KG1 (cell line): ENCODE measurements at places on chromosomes 1 and 21.
A peak's percentile ranks its signal among the peaks of the same experiment; 100 is the strongest.

DNA sequence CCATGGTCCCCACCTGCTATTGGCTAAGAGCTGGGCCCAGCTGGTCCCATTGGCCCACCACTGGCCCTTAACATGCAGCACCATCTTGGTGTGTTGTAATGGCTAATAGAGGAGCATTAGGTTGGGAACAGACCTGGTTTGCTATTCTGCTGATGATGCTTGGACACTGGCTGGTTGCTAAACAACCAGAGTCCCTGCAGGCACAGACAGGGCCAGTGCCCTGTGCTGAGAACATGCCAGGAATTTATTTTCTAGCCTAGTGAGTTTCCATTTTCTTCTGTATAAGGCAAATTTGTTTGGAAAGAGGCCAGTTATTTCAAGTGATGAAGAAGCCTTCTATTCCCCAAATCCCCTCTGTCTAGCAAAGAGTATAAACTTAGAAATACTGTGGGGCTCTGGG is 42.9 kb upstream of the TDRD10 start:
- no peak for DNase-seq

DNA sequence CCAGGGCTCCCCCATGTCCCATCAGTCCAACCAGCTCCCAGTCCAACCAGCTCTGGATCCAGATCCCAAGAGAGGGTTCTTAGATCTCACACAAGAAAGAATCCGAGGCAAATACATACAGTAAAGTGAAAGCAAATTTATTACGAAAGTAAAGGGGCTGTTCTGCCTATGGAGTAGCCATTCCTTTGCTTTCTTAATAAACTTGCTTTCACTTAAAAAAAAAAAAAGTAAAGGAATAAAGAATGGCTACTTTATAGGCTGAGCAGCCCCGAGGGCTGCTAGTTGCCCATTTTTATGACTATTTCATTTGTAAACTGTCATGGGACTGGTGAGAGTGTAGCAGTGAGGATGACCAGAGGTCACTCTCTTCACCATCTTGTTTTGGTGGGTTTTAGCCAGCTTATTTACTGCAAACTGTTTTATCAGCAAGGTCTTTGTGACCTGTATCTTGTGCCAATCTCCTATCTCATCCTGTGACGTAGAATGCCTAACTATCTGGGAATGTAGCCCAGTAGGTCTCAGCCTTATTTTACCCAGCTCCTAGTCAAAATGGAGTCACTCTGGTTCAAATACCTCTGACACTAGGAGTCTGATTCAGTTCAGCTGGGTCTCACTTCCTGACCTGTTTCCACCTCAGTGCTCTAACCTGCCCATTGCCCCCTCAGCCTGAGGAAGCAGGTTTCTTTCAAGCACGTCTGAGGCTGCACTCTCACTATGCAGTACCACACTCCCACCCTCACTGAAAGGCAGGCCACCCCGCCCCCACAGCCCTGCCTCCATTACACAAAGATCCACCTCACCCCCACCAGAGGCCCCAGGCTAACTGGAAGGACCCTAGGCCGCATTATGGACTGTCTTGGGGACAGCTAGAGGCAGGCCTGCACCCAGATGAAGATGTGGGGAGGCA is 26.5 kb upstream of the ATP2B4 start:
- DNase-seq, result no peak

DNA sequence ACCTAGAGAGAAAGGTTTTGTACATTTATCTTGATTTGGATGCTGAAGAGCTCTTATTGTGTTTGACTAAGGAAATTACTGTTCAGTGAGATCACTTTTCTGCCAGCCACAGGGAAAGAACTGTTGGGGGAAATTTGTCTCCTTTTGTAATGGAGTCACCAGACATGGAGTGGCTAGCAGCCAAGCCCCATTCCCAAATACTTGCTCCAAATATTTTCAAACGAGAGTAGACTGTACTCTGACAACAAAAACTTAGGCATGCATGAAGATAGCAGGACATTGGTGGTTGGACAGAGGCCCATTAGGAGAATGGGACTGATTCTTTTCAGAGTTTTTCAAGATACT is 21.1 kb downstream of the IPO9 start:
- no peak for DNase-seq

GRCh38 chr1:36925251-36925650 is 109.1 kb downstream of the GRIK3 start:
- DNase-seq, result no peak

DNA sequence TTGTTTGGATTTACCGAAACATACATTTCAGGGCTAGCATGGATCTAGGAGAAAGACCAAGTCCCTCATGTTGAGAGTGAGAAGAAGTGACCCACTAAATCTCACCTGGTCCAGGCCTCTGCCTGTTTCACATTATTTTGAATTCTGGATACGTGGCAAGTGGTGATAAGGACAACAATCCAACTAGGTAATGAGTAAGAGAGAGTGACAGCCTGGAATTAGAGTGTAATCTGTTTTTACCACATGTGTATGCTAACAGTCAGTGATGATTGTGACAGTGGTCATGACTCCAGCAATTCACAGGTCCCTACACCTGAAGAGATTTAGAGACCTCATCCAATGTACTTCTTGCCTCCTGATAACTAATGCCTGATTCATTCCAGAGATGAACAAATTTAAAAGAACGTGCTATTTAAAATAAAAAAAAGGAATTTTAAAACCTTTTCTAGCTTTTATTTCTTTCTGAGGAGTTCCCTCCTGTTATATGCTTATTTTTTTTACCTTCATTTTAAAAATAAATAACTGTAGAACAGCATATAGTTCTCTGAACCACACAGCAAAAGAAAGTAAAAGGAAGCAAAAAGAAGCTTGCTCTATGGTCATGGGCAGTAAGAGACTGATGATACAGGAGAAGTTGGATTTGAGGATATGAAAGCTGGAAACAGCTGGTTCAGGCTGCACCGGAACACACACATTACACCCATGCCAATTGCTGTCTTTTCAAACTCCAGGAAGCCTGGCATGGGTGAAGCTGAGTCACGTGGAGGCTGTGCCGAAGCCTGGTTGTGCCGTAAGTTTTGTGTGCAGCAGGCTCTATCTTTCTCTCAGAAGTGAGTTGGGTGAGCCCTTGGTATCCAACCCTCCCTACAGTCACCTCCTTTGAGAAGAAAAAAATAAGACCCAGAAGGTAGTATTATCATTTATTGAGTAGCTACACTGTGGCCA is 14.7 kb downstream of the C1orf116 start:
- no peak for DNase-seq

DNA sequence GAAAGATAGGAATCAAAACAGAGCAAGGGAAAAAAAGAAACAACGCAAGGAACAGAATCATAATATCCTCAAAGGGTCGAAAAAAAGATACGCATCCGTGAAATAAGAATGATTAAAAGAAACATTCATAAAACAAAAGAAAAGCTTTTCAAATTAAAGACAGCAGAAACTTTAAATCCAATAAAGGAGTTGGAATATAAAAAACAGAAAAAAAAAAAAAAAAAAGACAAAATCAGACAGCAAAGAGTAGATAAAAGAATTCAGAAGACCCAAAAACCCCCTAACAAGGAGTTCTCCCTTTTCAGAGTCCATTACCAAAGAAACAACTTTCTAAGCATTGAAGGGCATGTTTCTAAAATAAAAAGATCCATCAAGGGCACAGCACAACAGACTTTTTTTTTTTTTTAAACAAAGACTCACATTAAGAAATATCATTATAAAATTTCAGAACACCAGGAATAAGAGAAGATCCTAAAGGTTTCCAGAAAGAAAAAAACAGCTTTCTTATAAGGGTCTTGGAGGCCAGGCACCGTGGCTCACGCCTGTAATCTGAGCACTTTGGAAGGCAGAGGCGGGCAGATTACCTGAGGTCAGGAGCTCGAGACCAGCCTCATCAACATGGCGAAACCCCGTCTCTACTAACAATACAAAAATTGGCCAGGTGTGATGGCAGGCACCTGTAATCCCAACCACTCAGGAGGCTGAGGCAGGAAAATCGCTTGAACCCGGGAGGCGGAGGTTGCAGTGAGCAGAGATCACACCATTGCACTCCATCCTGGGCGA is 44.7 kb downstream of the ENAH start:
- no peak for DNase-seq

- DNase-seq, result no peak
These were observed 134.4 kb upstream of the PRDX6 start for GRCh38 chr1:173342736-173343135.

GRCh38 chr1:57192222-57192621 is 226.4 kb upstream of the C8B start:
- no peak for DNase-seq

DNA sequence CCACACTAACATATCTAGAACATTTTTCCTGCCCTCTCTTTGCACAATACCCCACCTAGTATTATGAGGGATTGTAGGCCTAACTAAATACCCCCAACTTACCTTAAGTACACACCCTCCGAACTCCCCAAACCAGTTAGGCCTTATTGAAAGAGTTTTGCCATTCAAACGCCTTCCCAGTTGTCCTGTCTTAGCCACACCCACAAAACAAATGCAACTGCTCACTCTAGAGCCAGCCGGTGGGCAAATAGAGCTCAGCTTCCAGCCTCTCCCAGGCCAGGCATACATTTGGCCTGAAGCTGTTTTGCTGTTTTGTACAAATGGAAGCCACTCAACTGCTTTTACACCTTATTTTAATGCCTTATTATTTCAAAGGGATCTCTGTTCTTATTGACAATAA is 224.2 kb upstream of the RUNX1 start:
- no peak for DNase-seq

DNA sequence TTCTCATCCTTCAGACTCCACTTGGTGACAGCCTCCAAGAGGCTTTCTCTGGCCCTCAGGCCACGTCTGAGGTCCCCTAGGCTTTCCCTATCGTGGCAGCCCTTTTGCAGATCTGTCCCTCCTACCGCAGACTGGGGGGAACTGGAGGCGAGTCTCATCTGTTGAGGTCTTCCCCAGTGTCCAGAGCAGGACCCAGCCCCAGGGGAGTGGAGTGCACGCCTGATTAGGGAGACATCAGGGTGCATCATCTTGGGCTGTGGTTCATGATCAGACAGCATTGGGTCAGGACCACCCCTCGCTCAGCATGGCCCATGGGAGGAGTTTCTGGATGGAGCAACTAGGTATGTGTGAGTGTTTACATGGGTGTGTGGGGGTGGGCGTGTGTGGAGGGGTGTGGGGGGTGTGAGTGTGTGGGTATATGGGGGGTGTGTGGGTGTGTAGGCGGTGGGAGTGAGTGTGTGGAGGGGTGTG is 8.5 kb upstream of the MATN1 start:
- no peak for DNase-seq

- no peak for DNase-seq
These were observed 23.4 kb upstream of the EVA1B start for GRCh38 chr1:36346741-36347370.

- no peak for DNase-seq
These were observed 35.6 kb upstream of the PUM1 start for GRCh38 chr1:31101147-31101502.

DNA sequence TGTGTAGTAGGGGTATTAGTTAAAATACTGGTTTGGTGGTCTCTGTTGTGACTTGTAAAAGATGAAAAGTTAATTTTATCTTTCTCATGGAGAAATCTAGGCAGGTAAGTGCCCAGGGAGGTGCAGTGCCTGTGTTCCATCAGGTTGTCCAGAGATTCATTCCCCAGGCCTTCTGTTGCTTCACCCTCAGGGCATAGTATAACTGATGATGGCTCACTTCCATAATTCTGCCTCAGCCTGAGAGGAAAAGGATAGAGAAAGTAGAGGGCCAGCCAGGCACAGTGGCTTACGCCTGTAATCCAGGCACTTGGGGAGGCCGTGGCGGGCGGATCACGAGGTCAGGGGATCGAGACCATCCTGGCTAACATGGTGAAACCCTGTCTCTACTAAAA is 153.9 kb downstream of the FMN2 start:
- DNase-seq, result no peak

DNA sequence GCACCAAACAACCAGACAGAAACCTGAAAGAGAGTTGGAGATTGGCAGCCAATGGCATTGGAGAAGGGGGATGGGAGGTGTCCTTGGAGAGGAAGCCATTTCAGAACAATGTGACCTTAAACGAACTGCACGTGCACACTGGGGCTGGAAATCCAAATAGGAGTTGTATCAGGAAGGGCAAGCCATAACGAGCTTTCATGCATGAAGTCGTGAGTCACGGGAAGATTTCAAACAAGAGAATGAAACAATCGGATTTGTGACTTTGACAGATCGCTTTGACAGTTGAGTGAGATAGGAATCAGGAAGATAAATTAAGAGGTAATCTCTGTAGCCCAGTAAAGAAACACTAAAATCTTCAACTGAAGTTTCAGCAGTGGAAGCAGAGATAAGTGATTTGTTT is 445.8 kb upstream of the ZP4 start:
- DNase-seq, result no peak

- no peak for DNase-seq
These were observed 59.0 kb upstream of the TEKT2 start for GRCh38 chr1:36024847-36025246.

DNA sequence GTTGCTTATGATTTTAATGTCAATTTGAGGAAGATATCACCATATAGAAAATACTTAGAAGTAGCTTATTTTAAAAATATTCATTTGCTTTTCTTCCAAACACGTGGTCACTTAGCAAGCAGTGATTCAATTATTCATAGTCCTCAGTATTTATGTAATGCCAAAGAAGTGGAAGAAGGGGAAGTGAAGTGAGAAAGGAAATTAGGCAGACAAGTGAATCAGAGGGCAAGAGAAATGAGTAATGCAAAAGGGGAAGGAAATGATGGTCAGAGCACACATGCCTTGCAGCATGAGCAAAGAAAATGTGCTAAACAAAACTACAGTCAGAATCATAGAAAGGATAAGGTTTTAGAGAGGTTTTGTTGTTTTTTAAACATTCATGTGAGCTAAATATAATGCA is 31.8 kb downstream of the SDCCAG8 start:
- peak; percentile 41 for DNase-seq

GRCh38 chr21:41228492-41228891 is 60.5 kb downstream of the BACE2 start:
- no peak for DNase-seq

DNA sequence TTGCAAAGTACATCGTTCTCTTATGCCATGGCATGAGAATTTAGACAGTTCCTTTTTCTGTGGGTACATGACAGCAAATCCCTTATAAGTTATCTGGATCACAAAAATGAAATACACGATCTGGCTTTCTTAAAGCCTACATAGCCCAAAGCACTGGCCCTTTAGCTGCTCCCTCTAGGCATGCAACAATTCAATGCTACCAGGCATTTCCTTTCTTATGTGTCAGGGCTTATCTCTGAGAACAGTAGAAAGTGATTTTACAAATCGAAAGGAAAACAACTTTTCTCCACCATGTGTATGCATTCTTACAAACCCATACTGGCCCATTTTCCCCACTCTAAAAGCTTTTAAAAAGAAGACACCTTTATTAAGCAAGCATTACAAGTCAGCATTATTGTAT is 139.7 kb downstream of the GRIK1 start:
- DNase-seq, result no peak

GRCh38 chr21:29302359-29302875 is 3.7 kb downstream of the BACH1 start:
- no peak for DNase-seq
